ENCODE measurements at places on chromosomes 13 and 19. TPM values are rescaled to one million over a fixed set of nuclear protein-coding genes. Genes with fewer than 3 reads are reported as not detected.

GRCh38 chr19:1261538-1261797, 7.7 kb upstream of the CIRBP start:
- H3K4me3 ChIP-seq = peak overlapping the region; percentile 71
- peaks cover 42% of the 10 kb centered on the region for H3K36me3 ChIP-seq
- H3K4me1 ChIP-seq = peaks cover 38% of the 10 kb centered on the region
- peak overlapping the region; percentile 94 for H3K27ac ChIP-seq

DNA sequence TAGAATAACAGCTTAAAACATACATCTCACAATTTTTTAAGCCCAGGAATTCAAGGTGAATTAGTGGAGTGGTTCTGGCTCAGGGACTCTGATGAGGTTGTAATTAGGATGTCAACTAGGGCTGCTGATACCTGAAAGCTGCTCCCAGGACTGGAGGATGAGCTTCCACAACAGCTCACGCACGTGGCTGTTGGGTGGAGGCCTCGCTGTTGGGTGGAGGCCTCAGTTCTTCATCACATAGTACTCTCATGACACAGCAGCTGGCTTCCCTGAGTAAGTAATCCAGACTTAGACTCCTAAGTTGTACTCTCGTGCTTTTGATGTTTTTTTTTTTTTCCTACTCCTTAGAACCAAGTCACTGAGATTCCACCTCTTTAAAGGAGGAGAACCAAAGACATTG, 577.1 kb upstream of the PRR20A start:
- H3K4me3 ChIP-seq = no peak overlapping the region
- H3K27me3 ChIP-seq = no peaks in the 10 kb centered on the region
- no peak overlapping the region for H3K27ac ChIP-seq
- no peaks in the 10 kb centered on the region for H3K36me3 ChIP-seq
- H3K4me1 ChIP-seq = no peaks in the 10 kb centered on the region

DNA sequence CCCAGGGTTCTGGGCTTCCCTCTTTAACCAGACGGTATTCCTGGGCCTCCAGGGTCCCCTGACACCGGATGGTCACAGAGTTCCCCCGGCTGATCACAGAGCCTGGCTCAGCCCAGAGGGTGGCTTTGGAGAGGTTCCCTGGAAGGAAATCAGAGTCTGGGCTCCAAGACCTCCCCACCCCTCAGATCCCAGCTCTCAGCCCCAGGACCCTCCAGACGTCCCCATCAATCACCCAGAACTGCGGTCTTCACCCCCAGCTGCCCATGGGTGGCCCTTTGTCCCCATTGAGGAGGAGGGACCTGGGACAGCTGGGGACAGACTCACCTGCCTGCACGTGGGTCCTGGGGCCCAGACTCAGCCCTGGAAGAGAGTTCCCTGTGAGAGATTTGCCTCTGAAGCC, 955 bp downstream of the LILRA5 start:
- no peaks in the 10 kb centered on the region for H3K36me3 ChIP-seq
- no peaks in the 10 kb centered on the region for H3K4me1 ChIP-seq
- H3K4me3 ChIP-seq = no peak overlapping the region
- DNase-seq = no peak

DNA sequence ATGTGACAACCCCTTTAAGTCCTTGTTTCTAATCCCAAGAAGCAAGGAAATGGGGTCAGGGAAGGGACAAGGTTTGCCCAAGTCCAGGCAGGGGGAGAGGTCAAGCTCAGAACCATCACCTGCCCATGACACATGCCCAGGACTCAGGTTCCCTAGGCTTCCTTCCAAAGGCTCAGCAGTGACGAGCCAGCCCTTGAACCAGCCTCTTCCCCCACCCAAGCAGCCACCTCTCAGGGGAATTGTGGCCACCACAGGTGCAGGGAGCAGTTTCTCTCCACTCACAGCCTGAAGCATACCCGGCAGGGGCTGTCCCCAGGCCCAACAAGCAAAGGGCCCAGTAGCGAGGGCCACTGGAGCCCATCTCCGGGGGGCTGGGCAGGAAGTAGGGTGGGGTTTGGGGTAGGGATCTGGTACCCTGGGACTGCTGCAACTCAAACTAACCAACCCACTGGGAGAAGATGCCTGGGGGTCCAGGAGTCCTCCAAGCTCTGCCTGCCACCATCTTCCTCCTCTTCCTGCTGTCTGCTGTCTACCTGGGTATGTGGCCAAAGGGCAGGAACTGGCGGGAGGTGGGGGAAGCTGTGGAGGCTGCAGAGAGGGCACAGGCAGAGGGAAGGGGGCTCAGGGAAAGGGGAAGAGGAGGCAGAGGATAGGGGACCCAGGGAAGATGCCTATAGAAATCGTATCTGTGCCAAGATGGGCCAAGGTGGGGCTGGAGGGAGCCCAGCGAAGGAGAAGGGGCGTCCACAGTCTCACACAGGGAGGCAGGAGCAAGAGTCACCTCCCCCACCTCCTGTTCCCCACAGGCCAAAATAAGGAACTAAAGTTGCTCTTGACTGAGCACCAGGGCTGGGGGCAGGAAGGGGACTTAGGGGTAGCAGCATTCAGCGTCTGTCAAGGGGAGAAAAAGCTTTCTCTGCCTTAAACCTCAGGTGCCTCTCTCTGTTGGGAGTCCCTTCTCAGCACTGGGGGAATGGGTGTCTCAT, at the start of gene CD79A:
Gene CD79A (plus strand): TSS at position 433 of the 986 bp plus-strand sequence. CDS start 26 bp downstream, at position 459.
- H3K27ac ChIP-seq = no peak within 1 kb of the TSS
- no peaks in the 10 kb centered on the region for H3K27me3 ChIP-seq

GRCh38 chr13:49292742-49293486, 45.2 kb downstream of the CDADC1 start:
- no peaks in the 10 kb centered on the region for H3K4me1 ChIP-seq
- no peaks in the 10 kb centered on the region for H3K36me3 ChIP-seq

The NOTCH3 gene
- total RNA-seq = 7.7 TPM

GRCh38 chr13:98026457-98026857, 73.0 kb downstream of the IPO5 start:
- peaks cover 32% of the 10 kb centered on the region for H3K36me3 ChIP-seq
- no peak overlapping the region for H3K27ac ChIP-seq
- no peak overlapping the region for H3K4me3 ChIP-seq

The ZNF667 gene
- total RNA-seq = not detected

The IL11 gene
- total RNA-seq = 4.2 TPM

The STARD13 gene
- 31.9 TPM for total RNA-seq

DNA sequence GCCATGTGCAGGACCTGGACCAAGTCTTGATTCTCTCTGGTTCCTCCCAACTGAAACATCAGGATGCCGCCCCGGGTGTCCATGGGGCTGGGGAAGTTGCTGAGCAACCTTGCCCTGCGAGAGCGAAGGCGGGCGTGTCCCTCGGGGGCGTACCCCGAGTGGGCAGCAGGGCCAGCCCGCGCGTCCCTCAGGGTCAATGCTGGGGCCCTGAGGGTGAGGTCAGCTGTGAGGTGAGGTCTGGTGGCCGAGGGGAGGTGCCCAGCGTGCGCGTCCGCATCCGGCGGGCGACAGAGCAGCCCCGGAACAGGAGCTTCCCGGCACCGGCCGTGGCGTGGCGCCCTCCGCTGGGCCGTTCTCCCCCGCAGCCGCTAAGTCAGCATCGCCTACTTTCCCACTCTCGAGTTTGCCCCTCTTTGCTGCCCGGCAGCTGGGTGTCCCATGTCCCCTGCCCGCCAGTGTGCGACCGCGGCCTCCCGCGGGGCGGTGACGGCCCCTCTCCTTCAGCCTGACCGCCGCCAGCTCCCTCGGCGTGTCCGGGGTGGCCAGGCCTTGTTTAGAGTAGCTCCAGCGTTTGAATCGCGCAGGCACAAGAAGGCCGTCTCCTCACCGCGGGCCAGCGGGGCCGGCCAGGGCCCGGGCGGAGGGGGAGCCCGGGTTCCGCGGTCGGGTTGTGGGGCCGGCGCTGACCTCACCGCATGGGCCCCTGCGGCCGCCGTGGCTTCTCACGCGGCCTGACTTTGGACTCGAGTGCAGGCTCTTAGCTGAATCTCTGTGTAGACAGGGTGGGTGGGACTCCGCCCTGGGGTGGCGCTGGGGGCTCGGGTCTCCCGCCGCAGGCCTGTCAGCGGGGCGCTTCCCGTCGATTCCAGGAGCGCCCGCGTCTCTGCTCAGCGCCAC, 33.0 kb downstream of the GJA3 start:
- H3K4me1 ChIP-seq = peaks cover 12% of the 10 kb centered on the region
- H3K36me3 ChIP-seq = no peaks in the 10 kb centered on the region
- DNase-seq = peak; percentile 13
- no peaks in the 10 kb centered on the region for H3K27me3 ChIP-seq

The TPTE2 gene
- not detected for total RNA-seq

GRCh38 chr13:20359335-20359734, 127.2 kb upstream of the GJB6 start:
- H3K4me1 ChIP-seq = peaks cover 29% of the 10 kb centered on the region
- DNase-seq = peak; percentile 95
- no peaks in the 10 kb centered on the region for H3K27me3 ChIP-seq
- H3K4me3 ChIP-seq = no peak overlapping the region
- H3K27ac ChIP-seq = peak overlapping the region; percentile 82

DNA sequence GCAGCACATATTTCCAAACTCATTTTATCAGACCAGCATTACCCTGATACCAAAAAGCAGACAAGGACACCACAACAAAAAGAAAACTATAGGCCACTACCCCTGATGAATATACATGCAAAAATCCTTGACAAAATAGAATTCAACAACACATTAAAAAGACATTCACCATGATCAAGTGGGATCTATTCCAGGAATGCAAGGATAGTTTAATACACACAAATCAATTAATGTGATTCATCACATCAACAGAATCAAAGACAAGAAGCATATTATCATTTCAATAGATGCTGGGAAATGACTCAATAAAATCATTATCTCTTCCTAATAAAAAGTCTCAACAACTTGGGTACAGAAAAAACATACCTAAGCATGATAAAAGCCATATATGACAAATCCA, 11.2 kb downstream of the ZNF347 start:
- no peak overlapping the region for H3K27ac ChIP-seq
- H3K4me3 ChIP-seq = no peak overlapping the region
- H3K4me1 ChIP-seq = no peaks in the 10 kb centered on the region
- H3K36me3 ChIP-seq = no peaks in the 10 kb centered on the region
- no peaks in the 10 kb centered on the region for H3K27me3 ChIP-seq

DNA sequence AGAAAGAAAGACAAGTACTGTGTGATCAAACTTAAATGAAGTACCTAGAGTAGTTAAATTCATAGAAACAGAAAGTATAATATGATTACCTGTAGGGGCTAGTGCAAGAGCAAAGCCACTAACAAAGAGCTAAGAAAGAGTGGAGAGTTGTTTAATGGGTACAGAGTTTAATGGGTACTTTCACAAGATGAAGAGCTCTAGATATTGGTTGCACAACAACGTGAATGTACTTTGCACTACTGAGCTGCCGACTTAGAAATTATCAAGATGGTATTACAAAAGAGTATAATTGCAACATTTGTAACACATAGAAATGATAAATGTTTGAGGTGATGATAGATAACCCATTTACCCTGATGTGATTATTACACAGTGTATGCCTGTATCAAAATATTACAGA, 140.3 kb upstream of the GPC6 start:
- H3K27me3 ChIP-seq = no peaks in the 10 kb centered on the region
- peaks cover 6% of the 10 kb centered on the region for H3K4me1 ChIP-seq
- H3K27ac ChIP-seq = no peak overlapping the region
- no peak for DNase-seq
- H3K4me3 ChIP-seq = no peak overlapping the region

GRCh38 chr19:1082165-1082927, 12.8 kb downstream of the POLR2E start:
- peaks cover 42% of the 10 kb centered on the region for H3K36me3 ChIP-seq
- H3K27me3 ChIP-seq = no peaks in the 10 kb centered on the region
- peak overlapping the region; percentile 58 for H3K4me3 ChIP-seq
- peaks cover 6% of the 10 kb centered on the region for H3K4me1 ChIP-seq
- H3K27ac ChIP-seq = no peak overlapping the region
- peak; percentile 91 for DNase-seq

GRCh38 chr13:113117335-113117872, 5.2 kb upstream of the F10 start:
- H3K4me3 ChIP-seq = no peak overlapping the region
- no peaks in the 10 kb centered on the region for H3K4me1 ChIP-seq
- H3K27me3 ChIP-seq = no peaks in the 10 kb centered on the region
- H3K27ac ChIP-seq = no peak overlapping the region

- H3K36me3 ChIP-seq = no peaks in the 10 kb centered on the region
- DNase-seq = no peak
- no peak overlapping the region for H3K4me3 ChIP-seq
- peaks cover 4% of the 10 kb centered on the region for H3K4me1 ChIP-seq
Measured at GRCh38 chr13:29733147-29733611, 117.2 kb downstream of the UBL3 start.

GRCh38 chr13:26425443-26426358, 131.8 kb upstream of the WASF3 start:
- no peaks in the 10 kb centered on the region for H3K27me3 ChIP-seq
- no peak for DNase-seq
- H3K4me1 ChIP-seq = no peaks in the 10 kb centered on the region
- H3K27ac ChIP-seq = no peak overlapping the region
- H3K36me3 ChIP-seq = no peaks in the 10 kb centered on the region

- no peak overlapping the region for H3K4me3 ChIP-seq
- H3K4me1 ChIP-seq = no peaks in the 10 kb centered on the region
- H3K27ac ChIP-seq = no peak overlapping the region
- no peaks in the 10 kb centered on the region for H3K36me3 ChIP-seq
- H3K27me3 ChIP-seq = no peaks in the 10 kb centered on the region
Measured at GRCh38 chr13:76723551-76724232, 162.5 kb downstream of the KCTD12 start.

- H3K36me3 ChIP-seq = no peaks in the 10 kb centered on the region
- no peaks in the 10 kb centered on the region for H3K27me3 ChIP-seq
- H3K4me1 ChIP-seq = peaks cover 6% of the 10 kb centered on the region
- H3K27ac ChIP-seq = no peak overlapping the region
Measured at GRCh38 chr13:102317593-102317992, 84.3 kb downstream of the FGF14 start.

DNA sequence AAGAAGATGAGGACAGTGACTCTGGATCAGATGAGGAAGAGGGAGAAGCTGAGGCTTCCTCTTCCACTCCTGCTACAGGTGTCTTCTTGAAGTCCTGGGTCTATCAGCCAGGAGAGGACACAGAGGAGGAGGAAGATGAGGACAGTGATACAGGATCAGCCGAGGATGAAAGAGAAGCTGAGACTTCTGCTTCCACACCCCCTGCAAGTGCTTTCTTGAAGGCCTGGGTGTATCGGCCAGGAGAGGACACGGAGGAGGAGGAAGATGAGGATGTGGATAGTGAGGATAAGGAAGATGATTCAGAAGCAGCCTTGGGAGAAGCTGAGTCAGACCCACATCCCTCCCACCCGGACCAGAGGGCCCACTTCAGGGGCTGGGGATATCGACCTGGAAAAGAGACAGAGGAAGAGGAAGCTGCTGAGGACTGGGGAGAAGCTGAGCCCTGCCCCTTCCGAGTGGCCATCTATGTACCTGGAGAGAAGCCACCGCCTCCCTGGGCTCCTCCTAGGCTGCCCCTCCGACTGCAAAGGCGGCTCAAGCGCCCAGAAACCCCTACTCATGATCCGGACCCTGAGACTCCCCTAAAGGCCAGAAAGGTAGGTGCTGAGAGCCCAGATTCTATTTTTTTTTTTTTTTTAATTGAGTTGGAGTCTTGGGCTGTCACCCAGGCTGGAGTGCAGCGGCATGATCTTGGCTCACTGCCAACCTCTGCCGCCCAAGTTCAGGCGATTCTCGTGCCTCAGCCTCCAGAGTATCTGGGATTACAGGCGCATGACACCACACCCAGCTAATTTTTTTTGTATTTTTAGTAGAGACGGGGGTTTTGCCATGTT, 2.3 kb downstream of the PPP1R15A start:
- peak; percentile 46 for DNase-seq
- peak overlapping the region; percentile 98 for H3K4me3 ChIP-seq
- H3K4me1 ChIP-seq = peaks cover 29% of the 10 kb centered on the region
- H3K36me3 ChIP-seq = peaks cover 77% of the 10 kb centered on the region
- peak overlapping the region; percentile 100 for H3K27ac ChIP-seq
